AG04450 (cell line): ENCODE measurements at places on chromosomes 6 and 20.

DNA sequence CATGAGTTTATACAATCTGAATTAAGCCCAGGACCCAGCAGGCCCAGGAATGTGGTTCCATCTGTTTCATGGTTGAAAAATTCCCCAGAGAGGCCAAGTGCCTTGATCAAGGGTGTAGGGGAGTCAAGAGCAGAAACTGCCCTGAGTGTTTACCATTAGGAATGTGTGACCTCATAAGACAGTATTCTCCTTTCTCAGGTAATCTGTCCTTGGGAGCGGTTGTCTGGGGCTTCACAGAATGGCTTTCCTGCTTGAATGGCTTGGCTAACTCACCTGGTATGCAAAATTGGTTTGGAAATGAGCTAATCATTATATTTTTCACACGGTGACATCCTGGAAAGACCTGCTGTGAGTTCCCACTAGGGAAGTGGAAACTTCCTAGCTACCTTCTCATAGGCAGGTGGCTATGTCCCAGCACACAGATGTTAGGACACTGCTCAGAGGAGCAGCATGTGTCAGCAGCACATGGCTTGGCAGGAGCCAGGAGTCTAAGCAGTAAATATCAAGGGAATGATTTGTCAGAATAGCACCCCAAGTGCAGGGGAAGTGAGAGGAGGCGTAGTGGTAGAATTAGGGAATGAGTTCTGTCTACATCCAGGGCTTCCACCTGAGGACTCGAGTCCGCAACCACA is 17.7 kb downstream of the CLIC5 start:
- DNase-seq = no peak

DNA sequence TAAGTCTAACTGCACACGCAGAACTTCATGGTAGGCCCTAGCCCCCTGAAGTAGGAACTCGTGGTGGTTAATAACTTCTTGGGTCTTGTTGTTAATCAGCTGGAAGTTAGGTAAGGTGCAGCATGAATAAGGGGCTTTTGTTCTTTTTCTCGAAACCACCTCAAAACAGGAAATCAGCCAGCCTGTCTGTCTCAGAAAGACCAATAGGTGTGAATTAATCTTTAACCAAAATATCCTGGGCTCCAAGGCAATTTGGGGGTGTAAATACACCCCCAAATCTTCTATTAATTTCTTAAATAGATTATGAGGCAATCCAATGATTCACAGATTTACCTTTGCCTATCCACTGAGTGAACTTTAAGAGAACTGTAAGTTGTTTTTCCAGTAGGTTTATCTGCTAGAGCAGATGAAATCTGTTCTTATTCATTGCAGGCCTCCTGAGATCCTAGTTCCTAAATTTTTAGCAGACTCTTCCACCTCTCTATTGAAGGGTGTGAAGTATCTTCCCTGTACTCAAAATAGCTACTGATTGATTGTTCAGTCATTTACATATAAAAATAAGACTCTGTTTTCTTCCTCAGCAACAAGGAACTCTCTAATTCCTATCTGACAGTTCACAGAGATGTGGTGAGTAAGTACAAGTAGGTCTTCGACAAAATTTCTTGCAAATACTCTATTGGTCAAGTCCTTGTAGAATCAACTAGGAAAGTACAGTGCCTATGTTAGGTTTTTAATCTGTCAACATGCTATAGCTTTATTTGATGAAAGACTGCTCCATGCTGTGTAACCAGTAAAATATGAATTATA is 427.1 kb upstream of the NOX3 start:
- DNase-seq = no peak

DNA sequence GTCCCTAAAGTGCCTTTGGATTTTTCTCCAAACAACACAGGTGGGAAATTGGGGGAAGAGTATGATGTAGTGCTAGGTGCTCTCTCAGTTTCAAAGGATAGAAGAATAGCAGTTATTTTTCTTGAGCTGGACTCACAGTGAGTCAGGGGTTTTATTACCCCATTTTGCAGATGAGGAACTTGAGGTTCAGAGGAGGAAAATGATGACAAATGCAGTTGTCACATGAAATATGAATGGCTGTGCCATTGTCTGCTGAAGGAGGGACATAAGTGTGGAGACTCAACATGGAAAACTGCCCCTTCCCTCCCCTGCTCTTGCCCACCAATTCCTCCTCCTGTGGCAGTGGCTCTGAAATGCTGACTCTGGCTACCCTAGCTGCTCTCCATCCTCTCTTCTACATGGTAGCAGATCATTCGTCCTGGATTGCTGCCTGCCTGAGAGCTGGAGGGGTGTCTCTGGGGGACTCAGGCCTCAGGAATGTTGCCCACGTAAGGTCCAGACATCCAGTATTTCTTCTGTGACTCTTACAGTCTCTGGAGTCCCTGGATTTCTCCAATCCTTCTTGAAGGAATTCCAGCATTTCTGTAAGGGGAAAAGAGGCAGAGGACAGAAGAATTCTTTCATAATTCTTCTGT is 37.6 kb upstream of the EPB41L1 start:
- DNase-seq = peak; percentile 49

GRCh38 chr6:142387997-142388815 is 86.4 kb downstream of the ADGRG6 start:
- no peak for DNase-seq

GRCh38 chr6:46410334-46410953 is 80.8 kb downstream of the RCAN2 start:
- no peak for DNase-seq

DNA sequence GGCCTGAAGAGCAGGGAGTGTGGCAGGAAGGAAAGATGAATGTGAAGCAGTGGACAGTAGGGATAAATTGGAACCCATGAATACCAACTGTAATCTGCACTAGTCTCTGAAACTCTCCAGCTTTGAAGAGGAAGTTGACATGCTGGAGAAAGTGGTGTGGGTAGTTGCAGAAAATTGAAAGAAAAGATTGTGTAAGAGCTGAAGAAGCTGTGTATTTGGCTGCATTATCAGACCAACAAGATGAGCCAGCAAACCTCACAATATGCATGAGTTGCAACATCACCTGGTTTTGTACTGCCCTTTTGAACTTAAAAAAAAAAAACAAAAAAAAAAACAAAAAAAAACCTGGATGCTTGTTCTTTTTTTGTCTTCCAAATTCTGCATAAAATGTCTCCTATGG is 921.9 kb upstream of the EYS start:
- no peak for DNase-seq

DNA sequence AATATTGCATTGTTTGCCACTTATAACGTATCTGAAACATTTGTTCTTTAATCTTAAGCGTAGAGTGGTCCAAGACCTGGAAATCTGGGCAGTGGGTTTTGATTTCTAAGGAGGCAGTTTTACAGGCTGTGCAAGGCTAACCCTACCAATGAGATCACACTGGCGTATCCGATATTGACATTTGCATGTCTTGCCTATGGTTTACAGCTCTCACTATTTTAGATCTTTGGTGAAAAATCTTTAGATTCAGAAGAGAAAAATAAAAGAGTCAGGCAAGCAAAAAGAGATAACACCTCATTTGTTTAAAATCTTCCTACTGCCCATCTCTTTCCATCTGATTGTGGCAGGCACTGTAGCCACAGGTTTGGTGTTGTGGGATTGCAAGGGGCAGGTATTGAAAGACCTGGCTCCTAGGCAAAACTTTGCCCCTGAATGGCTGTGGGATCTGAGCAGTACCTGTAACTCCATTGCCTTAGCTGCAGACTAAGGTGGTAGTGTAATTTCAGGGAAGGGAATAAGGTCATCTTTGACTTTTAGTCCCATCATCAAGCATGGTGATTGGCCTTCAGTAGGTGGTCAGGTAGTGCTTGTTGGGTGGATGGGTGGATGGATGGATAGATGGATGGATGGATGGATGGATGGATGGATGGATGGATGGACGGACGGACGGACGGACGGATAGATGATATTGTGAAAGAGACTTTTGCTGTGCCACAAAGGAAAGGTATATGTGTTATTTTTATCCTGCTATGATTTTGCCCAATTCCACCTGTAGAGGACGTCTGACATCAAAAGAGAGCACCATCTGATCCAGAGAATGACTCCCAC is 1.9 kb downstream of the TNFAIP3 start:
- no peak for DNase-seq

DNA sequence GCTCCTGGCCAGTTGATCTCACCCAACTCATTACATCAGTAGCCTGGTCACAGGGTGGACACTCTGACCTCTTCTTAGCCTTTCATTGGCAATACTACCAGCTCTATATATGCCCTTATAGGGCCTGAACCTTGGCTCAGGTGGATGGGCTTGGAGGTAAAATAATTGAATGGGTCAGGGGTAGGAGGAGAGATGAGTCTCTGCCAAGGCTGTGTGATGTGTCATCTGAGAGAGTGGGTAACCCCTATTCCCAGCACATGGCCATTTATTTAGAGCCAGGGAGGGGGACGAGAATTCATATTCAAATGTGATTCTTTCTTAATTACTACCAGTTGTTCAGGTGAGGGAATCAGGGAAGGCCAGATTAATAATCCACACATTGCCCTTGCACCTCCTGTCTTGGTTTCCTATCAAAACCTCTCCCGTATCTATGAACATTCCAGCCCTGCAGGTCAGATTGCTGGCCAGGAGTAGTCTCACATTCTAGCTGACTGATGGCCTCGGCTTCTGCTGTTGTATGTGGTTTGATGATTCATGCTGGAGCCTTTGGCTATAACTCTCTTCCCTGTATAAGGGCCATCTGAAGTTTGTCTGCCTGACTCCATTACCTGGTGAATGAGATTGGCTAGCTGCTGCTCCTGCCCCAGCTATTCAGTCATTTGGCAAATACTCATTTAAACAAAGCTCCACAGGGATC is 13.4 kb downstream of the C20orf173 start:
- DNase-seq = peak; percentile 65

GRCh38 chr20:859751-860231 is 26.3 kb downstream of the FAM110A start:
- no peak for DNase-seq

GRCh38 chr6:56037601-56038000 is 162.2 kb upstream of the BMP5 start:
- no peak for DNase-seq

GRCh38 chr20:60036746-60037499 is 78.7 kb downstream of the CDH26 start:
- DNase-seq = no peak

DNA sequence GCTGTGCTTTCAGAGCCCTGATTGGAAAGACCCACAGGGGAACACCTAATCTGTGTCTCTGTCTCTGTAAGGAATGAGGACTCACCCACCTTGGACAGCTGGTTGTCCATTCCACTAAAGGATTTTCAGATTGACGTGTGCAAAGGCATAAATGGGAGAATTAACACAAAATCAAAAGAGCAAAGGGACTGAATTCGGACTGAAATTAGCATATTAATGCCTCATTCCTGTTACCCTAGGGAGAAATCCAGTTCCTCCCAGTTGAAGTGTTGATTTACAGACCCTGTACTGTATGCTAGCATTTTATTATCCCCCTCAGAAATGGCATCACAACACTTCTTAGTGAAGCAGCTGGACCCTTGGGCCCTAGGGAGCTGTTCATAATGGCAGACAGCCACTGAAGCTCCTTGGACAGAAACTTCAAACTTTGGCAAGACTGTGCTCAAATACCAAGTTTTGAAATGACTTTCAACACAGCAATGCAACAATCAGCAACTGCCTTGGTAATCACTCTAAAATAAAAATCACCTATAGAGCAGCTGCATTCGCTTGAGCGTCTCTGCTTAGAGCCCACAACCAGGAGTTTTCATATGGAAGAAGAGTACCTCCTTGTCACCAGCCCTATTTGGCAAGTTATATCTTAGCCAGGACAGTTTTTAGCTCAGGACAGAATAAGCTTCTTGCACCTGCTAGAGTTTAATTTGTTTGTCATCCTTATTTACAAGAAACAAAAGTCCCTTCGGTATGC is 118.1 kb downstream of the TRDN start:
- DNase-seq = no peak

GRCh38 chr20:38158701-38159351 is 6.2 kb downstream of the TGM2 start:
- DNase-seq = no peak

DNA sequence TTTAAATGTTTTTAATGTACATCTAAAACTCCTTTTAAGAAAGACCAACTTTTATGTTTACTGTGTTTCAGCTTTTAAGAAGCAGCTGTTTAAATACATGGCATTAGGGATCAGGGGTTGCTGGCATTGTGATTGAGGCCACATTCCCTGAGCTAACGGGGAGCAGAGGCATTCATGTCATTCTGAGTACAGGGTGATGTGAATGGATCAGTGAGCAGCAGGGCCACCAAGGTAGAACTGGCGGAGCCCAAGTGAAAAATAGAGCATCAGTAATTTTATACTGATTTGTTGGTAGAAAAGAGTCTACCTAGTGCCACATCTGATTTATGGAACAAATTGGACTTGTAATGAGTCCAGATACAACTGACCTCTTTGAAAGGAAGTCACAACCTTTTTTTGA is 467.3 kb downstream of the ADGRB3 start:
- no peak for DNase-seq

GRCh38 chr20:63794614-63795013 is 36.5 kb downstream of the ZBTB46 start:
- no peak for DNase-seq

- no peak for DNase-seq
Measured at GRCh38 chr6:105892577-105893262, 193.4 kb upstream of the PRDM1 start.

DNA sequence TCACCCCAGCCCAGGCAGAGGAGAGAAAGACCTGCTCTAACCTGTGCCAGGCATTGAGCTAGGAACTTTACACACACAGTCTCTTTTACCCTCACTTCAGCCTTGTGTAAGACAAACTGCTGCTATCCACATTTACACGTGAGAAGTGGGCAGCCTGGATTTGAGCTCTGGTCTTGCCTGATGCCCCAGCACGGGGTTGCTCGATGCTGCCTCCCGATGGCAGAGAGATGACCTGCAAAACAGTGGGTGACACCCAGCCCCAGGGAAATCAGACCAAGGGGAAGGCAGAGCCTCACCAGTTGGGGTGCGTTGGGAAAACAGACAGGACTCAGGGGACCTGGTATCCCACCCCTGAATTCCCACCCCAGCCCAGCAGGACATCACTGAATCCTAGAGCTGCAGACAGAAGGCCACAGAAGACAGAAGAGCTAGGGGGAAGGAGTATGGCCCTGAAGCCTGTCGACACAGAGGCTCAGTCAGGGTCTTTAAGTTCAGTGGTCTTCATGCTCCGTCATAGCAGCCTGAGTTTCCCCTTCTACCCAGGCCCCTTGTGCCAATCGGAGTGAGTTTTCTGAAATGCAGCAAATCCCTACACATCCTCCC is 990 bp downstream of the BPI start:
- no peak for DNase-seq

- no peak for DNase-seq
Measured at GRCh38 chr20:48787861-48788375, 39.9 kb downstream of the PREX1 start.

GRCh38 chr6:107489636-107490565 is at the start of gene SOBP:
SOBP (plus strand) TSS chr6:107490117; CDS start chr6:107490617, 500 bp downstream.
- no peak for DNase-seq

DNA sequence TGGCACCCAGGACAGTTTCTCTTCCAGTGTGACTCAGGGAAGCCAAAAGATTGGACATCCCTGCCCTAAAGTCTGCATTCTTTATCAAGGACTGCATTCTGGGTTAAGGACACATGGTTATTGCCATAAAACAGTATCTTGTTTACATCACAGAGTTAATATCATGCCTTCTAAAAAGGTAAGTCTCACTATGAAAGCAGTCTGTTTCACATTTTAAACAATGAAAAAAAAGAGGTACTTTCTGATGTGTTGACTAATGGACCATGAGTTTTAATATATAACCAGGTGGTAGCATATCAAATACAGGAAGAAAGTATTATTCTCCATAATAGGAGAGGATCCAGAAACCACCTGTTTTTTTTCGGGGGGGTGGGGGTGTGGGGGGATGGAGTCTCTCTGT is 93.7 kb downstream of the TIAM2 start:
- DNase-seq = no peak

- DNase-seq = no peak
Measured at GRCh38 chr6:85580878-85581267, 12.8 kb downstream of the SNX14 start.

GRCh38 chr6:3383525-3383924 is 73.3 kb downstream of the SLC22A23 start:
- DNase-seq = no peak
